Glutamatergic neuron (in vitro differentiated cells): ENCODE measurements at places on chromosomes 3 and 15. TPM values are rescaled to one million over a fixed set of nuclear protein-coding genes. Genes with fewer than 3 reads are reported as not detected.
A peak's percentile ranks its signal among the peaks of the same experiment; 100 is the strongest.

IGF2BP2 gene
- 118 TPM for total RNA-seq

GRCh38 chr3:23760325-23760724 lies 45.4 kb upstream of the UBE2E1 start:
- no peak for DNase-seq
- peaks cover 1% of the 10 kb centered on the region for H3K27me3 ChIP-seq
- no peaks in the 10 kb centered on the region for H3K36me3 ChIP-seq
- H3K27ac ChIP-seq = no peak overlapping the region
- H3K4me1 ChIP-seq = peaks cover 11% of the 10 kb centered on the region

DNA sequence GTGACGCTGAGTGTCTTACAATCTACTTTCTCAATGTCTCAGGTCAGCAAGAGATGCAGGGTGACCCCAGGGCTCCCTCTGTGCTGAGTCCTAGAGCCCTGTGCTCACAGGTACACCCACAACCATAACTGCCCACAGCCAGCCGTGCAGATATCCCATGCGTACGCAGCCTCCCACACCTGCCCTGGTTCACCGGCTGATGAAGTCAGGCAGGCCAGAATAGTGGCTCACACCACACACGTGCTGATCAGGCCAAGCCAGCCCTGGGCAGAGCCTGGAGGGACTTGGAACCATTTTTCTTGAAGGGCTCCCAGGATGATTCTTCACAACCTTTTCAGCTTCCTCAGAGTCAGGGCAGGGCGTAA lies 63.6 kb upstream of the RPL32 start:
- H3K4me1 ChIP-seq = peaks cover 40% of the 10 kb centered on the region
- no peak overlapping the region for H3K4me3 ChIP-seq
- peaks cover 32% of the 10 kb centered on the region for H3K27me3 ChIP-seq
- H3K36me3 ChIP-seq = peaks cover 9% of the 10 kb centered on the region

DNA sequence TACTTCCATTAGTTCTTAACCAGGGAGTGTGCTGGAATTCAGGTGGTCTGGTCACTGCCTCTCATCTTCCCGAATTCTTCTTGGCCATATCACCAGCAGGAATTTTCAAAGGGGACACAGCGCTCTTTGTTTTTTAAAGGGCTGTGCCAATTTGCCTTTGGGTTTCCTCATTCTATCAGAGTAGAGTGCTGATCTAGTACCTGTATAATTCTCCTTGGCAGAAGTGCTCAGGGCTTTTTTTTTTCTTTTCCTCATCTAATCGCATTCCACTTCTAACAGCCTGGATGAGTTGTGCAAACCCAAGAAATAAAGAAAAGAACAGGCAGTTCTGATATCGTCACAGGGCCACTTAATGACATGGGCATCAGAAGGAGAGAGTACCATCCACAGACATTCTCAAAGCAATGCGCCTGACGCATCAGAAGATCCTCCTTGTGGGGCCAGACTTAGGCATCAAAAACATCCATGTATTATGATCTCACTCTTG lies 121.0 kb downstream of the ASB7 start:
- H3K27ac ChIP-seq = no peak overlapping the region
- H3K4me1 ChIP-seq = no peaks in the 10 kb centered on the region
- H3K36me3 ChIP-seq = no peaks in the 10 kb centered on the region
- H3K27me3 ChIP-seq = peaks cover 11% of the 10 kb centered on the region

- H3K36me3 ChIP-seq = no peaks in the 10 kb centered on the region
- DNase-seq = no peak
- no peak overlapping the region for H3K27ac ChIP-seq
Measured at GRCh38 chr15:101482526-101483371, 6.8 kb downstream of the PCSK6 start.

DNA sequence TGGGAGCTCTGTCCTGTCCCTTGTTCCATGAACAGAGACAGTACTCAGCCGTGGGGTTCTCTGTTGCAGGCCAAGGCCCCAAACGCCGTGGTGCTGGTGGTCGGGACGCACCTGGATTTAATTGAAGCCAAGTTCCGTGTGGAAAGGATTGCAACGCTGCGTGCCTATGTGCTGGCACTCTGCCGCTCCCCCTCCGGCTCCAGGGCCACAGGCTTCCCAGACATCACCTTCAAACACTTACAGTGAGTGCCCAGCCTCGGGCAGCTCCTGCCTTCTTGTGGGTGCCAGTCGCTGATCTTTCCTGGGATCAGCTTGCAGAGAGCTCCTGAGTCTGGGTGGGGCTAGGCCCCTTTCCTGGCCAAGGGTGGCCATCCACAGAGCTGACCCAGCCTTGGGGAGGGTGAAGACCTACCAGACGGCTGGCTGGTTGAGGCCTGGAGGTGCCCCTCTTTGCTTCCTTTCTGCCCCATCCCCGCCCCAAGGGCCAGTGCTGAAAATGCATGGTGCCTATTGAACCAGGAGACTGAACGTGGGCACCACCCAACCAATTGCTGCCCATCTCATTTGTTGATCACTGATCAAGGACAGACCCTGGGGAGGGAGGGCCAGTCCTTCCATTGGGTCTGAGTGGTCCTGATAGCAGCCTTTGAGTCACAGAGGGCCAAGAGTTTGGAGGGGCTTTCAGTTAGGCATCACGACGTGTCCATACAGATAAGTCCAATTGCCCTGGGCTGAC lies 106.9 kb downstream of the LRRK1 start:
- no peak overlapping the region for H3K27ac ChIP-seq
- H3K27me3 ChIP-seq = peaks cover 12% of the 10 kb centered on the region
- H3K4me3 ChIP-seq = no peak overlapping the region
- no peaks in the 10 kb centered on the region for H3K36me3 ChIP-seq

DNA sequence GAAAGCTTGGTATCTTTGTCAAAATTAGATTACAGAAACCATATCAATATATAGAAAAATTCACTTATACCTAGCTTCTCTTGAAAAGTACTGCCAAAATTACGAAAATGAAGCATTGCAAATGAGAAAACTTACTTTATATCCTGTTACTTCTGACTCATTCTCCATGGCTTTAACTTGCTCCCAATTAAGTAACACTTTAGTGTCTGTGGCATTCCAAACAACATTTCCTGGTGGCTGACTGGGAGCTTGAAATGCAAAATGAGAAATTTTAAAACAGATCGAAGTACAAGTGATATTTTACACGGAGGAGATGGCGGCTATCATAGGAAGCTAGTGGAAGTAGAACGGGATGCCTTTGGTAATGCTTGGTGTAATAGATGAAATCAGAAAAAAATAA lies 347.3 kb downstream of the CNTN3 start:
- no peak overlapping the region for H3K27ac ChIP-seq
- no peak overlapping the region for H3K4me3 ChIP-seq
- H3K36me3 ChIP-seq = no peaks in the 10 kb centered on the region
- no peaks in the 10 kb centered on the region for H3K27me3 ChIP-seq

GRCh38 chr3:182618085-182618732 lies 175.1 kb upstream of the ATP11B start:
- DNase-seq = no peak
- H3K4me1 ChIP-seq = peaks cover 21% of the 10 kb centered on the region
- peaks cover 1% of the 10 kb centered on the region for H3K27me3 ChIP-seq
- H3K4me3 ChIP-seq = no peak overlapping the region
- no peak overlapping the region for H3K27ac ChIP-seq

DNA sequence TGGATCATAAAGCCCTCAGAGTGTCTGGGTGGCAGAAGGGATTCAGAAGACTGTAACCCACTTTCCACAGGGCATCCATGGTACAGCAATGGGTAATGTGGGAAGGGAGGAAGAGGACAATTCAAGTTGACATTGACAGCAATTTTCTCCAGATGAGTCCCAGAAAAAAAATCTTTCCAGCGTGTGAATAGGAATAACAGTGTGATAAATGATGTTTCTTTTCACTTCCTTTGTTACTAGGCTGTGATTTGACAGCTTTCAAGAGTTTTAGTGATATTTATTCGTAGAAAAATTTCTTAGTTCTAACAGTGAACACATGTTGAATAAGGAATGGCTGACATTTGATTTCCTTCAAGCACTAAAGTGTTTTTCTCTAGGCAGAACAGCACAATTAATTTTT lies 186.4 kb downstream of the CADPS start:
- no peaks in the 10 kb centered on the region for H3K36me3 ChIP-seq
- H3K27ac ChIP-seq = no peak overlapping the region
- no peak for DNase-seq
- no peak overlapping the region for H3K4me3 ChIP-seq

- no peaks in the 10 kb centered on the region for H3K27me3 ChIP-seq
- H3K4me1 ChIP-seq = no peaks in the 10 kb centered on the region
- no peak overlapping the region for H3K4me3 ChIP-seq
- H3K27ac ChIP-seq = no peak overlapping the region
- H3K36me3 ChIP-seq = no peaks in the 10 kb centered on the region
- DNase-seq = no peak
Measured at GRCh38 chr3:141529717-141530414, 43.0 kb downstream of the RASA2 start.

DNA sequence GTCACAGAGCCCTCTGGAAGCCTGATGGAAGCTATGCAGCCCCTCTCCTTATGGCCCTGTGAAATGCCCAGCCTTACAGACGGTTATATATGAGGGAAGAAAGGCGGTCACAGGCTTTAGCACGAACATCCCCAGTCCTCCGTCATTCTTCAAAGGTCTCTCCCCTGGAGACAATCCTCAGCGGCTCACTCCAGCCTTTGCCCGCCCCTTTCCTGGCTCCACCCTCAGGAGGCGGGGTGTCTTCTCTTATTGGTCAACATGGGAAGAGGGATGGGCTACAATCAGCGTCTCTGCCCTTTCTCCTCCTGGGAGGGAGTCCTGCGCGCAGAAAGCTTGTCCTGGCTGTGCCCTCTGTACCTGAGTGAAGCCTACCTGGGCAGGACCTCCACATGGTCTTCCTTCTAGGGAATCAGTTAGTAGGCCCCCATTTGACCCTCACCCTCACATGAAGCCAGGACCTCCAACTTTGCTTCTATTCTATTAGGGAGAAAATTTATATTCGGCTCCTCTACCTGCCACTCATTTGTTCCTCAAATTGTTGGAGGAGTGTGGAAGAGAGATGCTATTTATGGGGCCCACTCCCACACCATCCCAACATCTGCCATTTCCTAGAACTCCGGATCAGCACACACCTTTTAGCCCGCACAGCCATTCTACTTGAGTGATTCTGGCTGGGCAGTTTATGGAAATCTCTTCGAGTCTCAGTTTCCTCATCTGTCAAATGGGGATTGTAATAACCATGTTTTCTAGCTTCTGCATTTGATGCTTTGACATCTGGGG lies 112.9 kb upstream of the SLC6A11 start:
- peak overlapping the region; percentile 23 for H3K27ac ChIP-seq
- H3K27me3 ChIP-seq = peaks cover 14% of the 10 kb centered on the region
- H3K4me3 ChIP-seq = peak overlapping the region; percentile 46
- H3K36me3 ChIP-seq = no peaks in the 10 kb centered on the region
- DNase-seq = peak; percentile 79

DNA sequence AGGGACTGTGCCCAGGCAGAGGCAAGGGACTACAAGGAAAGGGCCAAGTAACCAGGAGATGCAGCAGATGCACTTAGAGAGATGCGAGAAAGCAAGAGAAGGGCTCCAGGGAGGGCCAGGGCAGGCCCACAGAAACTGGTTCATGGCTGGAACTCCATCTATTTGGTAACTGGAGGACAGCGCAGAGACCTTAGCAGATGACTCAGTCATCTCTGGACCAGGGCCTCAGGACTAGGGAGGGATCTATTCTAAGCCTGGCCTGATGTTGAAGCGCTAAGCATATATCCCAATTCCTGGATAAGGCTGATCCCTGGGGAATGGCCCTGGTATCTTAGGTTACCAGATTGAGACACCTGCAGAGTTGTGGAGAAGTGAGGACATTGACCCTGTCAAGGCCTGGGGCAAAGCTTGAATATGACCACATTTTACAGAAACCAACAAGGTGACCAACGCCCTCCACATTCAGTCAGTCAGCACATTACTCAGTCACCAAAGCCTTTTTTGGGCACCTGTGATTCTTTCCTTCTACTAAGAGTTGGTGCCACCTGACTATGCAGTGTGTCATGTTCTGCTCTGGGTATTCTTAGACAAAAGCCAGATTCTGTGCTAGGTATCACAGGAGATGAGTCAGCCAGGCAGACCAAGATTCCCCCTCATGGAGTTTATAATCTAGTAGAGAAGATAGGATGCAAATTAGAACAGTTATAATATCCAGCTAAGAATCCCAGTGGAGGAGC lies 68.4 kb upstream of the SLCO3A1 start:
- H3K4me3 ChIP-seq = no peak overlapping the region
- H3K4me1 ChIP-seq = no peaks in the 10 kb centered on the region
- no peak for DNase-seq
- H3K27ac ChIP-seq = no peak overlapping the region

DNA sequence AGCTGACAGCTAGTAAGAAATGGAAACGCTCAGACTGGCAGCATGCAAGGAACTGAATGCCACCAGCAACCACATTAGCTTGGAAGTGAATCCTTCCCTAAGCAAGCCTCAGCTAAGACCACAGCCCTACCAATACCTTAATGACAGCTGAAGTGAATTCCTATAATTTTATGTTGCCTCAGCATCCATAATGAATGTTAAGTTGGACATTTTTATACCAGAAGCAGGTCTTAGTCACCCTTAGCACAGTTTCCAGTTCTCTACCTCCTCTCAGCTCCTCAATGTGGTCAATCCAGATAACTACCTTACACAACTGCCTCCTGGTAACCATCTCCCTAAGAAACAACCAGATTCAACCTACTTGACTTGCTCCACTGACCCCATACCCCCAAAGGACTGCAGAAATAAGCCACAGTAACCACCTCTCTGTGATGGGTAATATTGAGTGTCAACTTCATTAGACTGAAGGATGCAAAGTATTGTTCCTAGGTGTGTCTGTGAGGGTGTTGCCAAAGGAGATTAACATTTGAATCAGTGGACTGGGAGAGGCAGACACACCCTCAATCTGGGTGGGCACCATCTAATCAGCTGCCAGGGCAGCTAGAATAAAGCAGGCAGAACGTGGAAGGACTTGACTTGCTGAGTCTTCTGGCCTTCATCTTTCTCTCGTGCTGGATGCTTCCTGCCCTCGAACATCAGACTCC lies 33.5 kb downstream of the NEDD4 start:
- no peaks in the 10 kb centered on the region for H3K27me3 ChIP-seq
- H3K27ac ChIP-seq = no peak overlapping the region
- peaks cover 8% of the 10 kb centered on the region for H3K4me1 ChIP-seq
- no peak overlapping the region for H3K4me3 ChIP-seq

DNA sequence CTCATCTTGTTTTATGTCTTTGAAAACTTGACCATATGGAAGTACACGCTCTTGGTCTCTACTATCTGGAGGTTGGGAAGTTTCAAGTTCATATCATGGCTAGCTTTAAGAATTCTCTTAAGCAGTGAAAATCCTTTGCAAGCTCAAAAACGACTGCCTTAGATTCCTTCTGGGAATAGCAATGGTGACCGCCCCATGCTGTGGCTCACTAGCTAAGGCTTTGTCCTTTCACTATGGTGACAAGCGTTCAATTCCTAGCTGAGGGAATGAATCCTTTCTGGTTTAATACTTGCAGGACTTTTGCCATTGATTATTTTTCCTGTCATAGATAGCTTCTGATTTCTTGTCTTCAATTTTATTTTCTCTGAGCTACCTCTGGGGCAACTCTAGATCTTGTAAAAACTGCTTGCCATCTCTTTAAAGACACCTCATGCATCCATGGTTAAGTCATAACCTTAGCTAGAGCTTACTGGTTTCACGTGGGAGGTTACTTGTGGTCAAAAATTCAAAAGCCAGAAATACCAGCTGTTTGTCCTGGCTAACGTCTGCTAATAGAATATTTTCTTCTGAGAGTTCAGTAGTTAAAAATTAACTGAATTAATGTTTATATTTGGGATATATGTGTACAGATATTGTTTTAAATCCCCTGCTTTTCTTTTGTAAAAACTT lies 673.4 kb upstream of the CBLB start:
- no peak for DNase-seq
- H3K27ac ChIP-seq = no peak overlapping the region
- H3K4me3 ChIP-seq = no peak overlapping the region
